ENCODE measurements at places on chromosomes 1 and 21. TPM values are rescaled to one million over a fixed set of nuclear protein-coding genes. Genes with fewer than 3 reads are reported as not detected.

The TNFRSF1B gene
- 31.9 TPM for total RNA-seq

The CD58 gene
- 8.2 TPM for total RNA-seq

The CTTNBP2NL gene
- 44.0 TPM for total RNA-seq

The B3GALT5 gene
- total RNA-seq, result 1.1 TPM

The HSD11B1 gene
- total RNA-seq, result not detected

The ITPKB gene
- 73.0 TPM for total RNA-seq

The RPE65 gene
- not detected for total RNA-seq

The LIN28A gene
- total RNA-seq, result 0.05 TPM

The ZFP69B gene
- 1.6 TPM for total RNA-seq

The RYR2 gene
- not detected for total RNA-seq

The CHAF1B gene
- 3.1 TPM for total RNA-seq

The TNFRSF4 gene
- 58.5 TPM for total RNA-seq

The CHML gene
- total RNA-seq, result 10.6 TPM

The MPZL1 gene
- 85.9 TPM for total RNA-seq

The UBL4B gene
- not detected for total RNA-seq

The FCRL2 gene
- not detected for total RNA-seq
